Endodermal cell (in vitro differentiated cells): ENCODE measurements at places on chromosomes 4 and X. TPM values are rescaled to one million over a fixed set of nuclear protein-coding genes. Genes with fewer than 3 reads are reported as not detected.

TREX2 gene
- 0.50 and 0.70 TPM in 2 replicates for total RNA-seq

NEUROG2 gene
- total RNA-seq = 0.11 TPM in 1 of 2 replicates, not detected in the other

FRG2 gene
- total RNA-seq = not detected in 3 replicates

PPARGC1A gene
- 10.2 to 13.9 TPM (median 13.4 TPM) in 3 replicates for total RNA-seq

SLC9A6 gene
- total RNA-seq = 11.4 to 15.5 TPM (median 13.6 TPM) in 3 replicates

AGTR2 gene
- not detected in 3 replicates for total RNA-seq

LEF1 gene
- 0.77 to 1.6 TPM (median 1.1 TPM) in 3 replicates for total RNA-seq

C4orf51 gene
- not detected in 3 replicates for total RNA-seq

PAGE2 gene
- not detected in 2 replicates for total RNA-seq

GAGE12J gene
- not detected in 3 replicates for total RNA-seq

TMPRSS11F gene
- not detected in 2 replicates for total RNA-seq

GALNTL6 gene
- 0.71 to 1.1 TPM (median 0.92 TPM) in 3 replicates for total RNA-seq

DCAF12L1 gene
- 1.9 and 2.0 TPM in 2 replicates for total RNA-seq

RBM46 gene
- 1.1 and 1.9 TPM in 2 replicates for total RNA-seq

CLCN4 gene
- total RNA-seq = 3.7 and 4.3 TPM in 2 replicates

SHOX gene
- total RNA-seq = not detected in 3 replicates

TIGD4 gene
- 2.1 and 2.6 TPM in 2 replicates for total RNA-seq

- DNase-seq = no peak
These were observed 1136.9 kb upstream of the PRKX start for GRCh38 chrX:4850312-4850711.

GRCh38 chrX:49675075-49675719 is 20.6 kb downstream of the PAGE1 start:
- no peak for DNase-seq

GRCh38 chr4:123338715-123339114 is 57.9 kb upstream of the SPRY1 start:
- DNase-seq = no peak

GRCh38 chr4:86529436-86529835 is 64.7 kb upstream of the PTPN13 start:
- no peak for DNase-seq

- DNase-seq = no peak
These were observed 170.2 kb downstream of the APBB2 start for GRCh38 chr4:41044165-41044564.

GRCh38 chrX:5829060-5829459 is 399.6 kb downstream of the NLGN4X start:
- DNase-seq = no peak

- peak; percentile 64 for DNase-seq
These were observed 273.0 kb downstream of the ARHGAP24 start for GRCh38 chr4:85747882-85748491.

DNA sequence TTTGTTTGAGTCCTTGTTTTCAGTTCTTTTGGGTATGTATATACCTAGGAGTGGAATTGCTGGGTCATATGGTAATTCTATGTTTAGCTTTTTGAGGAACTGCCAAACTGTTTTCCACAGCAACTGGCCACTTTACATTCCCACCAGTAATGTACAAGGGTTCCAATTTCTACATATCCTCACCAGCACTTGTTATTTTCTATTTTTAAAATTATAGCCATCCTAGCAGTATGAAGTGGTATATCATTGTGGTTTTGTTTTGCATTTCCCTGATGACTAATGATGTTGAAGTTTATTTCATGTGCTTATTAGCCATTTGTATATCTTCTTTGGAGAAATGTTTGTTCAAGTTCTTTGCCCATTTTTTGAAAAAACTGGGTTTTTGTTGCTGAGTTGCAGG is 39.6 kb downstream of the TMEM164 start:
- DNase-seq = no peak

GRCh38 chrX:51334276-51334675 is 1.7 kb downstream of the NUDT10 start:
- no peak for DNase-seq

DNA sequence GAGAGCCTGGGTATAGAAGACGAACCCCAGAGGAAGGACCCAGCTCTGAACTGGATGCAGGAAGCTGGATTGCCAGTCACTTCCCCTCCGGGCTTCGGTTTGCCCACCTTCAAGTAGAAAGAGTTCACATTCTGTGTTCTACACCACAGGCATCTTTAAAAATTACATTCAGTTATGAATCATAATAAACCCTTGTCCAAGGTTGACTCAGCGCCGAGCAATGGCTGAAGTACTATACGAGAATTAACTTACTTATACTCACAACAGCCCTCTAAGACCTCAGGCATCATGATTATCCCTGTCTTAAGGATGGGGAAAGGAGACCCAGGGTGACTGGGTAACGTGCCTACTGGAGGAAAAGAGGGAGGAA is 72.5 kb downstream of the EVC2 start:
- DNase-seq = no peak

- no peak for DNase-seq
These were observed 53.4 kb downstream of the SHROOM3 start for GRCh38 chr4:76488455-76488854.

DNA sequence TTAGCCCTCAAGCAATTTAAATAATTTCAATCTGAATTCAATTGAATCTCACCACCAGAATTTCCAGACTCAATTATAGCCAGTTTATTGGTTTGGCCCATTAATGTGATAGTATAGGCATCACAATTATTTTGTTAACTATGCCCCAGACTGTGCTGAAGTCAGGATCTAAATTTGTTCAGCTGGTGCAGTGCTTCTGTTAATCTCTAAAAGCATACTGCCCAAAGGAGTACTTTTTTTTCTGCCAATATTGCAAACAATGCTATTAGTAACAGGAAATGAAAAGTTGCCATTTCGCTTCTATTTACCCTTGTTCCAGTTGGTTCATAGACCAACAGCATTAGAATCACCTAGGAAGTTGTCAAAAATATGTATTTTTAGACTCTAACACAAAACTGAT is 171.0 kb downstream of the GPM6A start:
- no peak for DNase-seq

DNA sequence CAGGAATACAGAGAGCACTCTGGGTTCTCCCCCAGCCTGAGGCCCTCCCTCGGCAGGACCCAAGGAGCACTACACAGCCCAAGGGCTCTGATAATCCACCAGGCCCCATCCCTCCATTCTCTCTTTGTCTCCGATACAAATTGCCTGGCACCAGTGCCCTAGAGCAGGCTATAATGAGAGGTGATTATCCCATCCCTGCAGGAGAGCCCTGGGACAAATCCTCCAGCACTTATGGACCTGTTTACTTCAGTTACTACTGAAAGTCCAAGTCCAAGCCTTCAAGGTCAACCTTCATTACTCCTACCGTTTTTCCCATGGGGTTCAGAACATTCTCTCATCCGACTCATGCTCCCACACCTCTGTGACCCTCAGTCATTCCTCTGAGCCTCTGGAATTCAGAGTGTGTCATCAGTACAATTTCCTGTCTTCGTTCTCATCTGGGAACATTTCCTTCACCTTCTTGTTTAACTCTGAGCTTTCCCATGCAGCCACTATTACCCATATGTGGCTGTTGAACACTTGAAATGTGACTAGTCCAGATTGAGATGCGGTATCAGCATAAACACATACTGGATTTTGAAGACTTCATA is 299.0 kb downstream of the RAPGEF2 start:
- no peak for DNase-seq

- DNase-seq = no peak
These were observed 311.0 kb downstream of the CENPC start for GRCh38 chr4:67234296-67234695.

GRCh38 chrX:12142661-12143060 is 4.4 kb downstream of the FRMPD4 start:
- no peak for DNase-seq

DNA sequence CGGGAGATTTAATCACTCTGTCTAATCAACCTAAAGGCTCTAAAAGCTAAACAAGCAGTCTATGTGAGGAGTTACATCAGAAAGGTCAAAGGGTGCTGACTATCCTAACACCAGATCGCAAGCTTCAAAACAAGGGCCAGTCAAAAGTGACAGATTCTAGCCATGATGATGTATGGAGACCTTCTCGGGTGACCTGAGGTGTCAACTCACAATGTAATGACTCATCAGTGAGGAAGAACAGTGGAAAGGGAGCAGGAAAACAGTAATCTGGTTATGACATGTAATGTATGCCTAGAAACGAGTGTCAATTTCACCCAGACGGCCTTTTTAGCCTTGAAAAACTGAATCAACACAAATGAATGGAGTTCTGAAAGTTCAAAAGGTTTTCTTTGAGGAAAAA is 375.3 kb downstream of the IDS start:
- DNase-seq = no peak

- no peak for DNase-seq
These were observed at the start of gene TASL for GRCh38 chrX:30577362-30577991. Gene TASL, minus strand, starts transcription at chrX:30577766. Its CDS starts 17,411 bp downstream, at chrX:30560355.

DNA sequence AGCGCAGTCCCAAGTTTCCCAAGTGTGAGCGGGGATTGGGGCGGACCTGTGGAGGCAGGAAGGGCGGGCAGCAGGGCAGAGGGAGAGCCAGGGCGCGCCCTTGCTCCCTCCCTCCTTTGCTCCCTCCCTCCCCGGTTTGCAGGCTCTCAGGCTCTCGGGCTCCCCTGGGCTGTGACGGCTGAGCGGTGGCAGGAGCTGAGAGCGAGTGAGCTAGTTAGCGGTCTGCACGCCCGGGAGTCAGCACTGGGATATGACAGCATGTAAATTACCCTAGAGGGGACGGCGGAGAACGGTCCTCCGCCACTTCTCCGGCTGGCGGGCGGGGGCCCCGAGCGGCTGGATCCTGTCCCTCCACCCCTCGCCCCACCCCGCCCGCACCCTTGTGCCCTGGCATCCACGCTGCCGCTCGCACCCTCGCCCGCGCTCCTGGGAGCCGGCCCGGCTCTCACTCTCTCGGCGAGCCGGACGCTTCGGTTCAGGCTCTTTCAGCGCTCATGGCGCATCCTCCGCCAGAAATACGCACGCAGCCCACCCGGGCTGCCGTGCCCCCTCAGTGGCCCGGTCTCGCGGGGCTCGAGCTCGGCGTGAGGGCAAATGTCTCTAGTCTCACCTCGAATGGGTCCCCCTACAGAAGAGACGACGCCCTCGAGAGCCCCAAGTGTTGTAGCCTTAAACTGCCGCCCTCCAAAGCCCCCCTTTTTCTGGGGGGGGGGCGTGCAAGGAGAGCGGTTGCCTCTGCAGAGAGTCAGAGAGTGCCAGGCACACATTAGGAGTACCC is at the start of gene TSC22D3:
Gene TSC22D3 (minus strand): TSS at position 54 of the 778 bp plus-strand sequence. CDS start 368 bp downstream, outside the sequence.
- DNase-seq = peak; percentile 93

DNA sequence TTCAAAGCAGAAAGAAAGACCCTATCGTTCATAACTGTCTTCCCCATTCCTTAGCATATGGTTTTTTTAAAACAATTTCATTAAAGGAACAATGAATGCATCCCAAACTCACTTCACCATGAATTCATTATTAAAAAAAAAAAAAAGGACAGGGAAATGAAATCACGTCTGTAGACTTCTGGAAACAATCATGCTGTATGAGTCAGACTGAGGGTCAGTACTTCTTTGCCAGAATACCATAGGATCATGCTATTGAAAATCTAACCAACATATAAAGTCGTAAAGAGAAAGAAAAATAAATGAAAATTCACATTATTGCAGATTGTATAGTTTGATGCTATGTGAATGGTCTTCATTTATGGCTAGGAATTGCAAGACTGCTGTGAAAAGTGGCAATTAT is 144.4 kb downstream of the PCDH18 start:
- DNase-seq = no peak

GRCh38 chrX:10619425-10620046 is 849 bp downstream of the MID1 start:
- no peak for DNase-seq

DNA sequence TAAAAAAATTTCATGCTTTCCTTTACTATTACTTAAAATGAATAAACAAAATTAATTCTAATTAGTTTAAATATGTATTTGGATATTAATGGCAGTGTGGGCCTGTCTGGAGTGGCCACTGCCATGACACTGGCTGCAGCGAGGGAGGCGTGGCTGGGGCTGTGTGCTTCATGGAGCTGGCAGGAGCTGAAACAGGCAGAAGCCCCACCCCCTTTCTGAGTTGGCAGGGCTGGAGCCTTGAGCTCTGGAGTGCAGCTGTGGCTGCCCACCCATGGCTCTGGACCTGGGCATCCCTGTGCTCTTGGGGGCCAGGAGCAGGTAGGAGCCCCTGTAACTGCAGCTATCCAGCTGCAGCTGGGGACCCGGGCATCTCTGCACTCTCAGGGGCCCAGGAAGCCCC is 8.2 kb upstream of the HSD17B11 start:
- DNase-seq = peak; percentile 57

GRCh38 chr4:33054161-33054560 is 2334.0 kb downstream of the PCDH7 start:
- no peak for DNase-seq

DNA sequence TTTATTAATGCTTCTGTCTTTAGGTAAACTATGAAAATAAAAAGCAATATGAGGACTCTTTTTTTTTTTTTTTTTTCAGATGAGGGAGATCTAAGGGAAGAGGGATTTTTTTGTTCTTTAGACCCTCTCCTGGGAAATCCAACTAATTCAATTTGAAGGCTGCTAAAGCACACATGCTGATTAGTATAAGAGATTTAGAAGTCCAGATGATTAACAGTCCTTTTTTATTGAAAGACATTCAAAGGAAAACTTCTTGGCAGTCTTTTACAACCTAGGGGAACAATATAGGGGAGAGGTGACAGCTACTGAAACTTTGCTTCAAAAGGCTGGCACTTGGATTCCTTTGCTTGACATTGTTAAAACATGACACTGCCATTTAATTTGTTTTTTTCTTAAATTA is 602.5 kb downstream of the RAPGEF2 start:
- DNase-seq = no peak

- DNase-seq = no peak
These were observed 159.6 kb downstream of the TET2 start for GRCh38 chr4:105306158-105306781.

DNA sequence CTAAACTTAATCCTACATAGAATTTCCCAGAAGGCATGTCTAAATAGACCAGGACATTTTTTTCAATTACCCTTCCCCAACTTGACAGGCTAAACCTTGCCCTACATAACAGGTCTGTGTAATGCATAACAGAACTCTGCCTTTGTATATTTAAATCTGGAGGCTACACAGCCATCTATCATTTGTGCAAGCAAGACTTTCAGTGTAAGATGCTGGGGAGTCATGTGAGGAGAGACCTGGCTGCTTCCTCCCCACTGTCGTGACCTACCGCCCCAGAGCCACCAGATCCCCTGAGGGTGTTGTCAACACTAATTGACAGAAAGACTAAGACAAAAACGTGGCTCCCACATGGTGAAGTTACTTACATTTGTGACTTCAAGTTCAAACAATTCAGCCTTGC is 342.2 kb downstream of the PPARGC1A start:
- no peak for DNase-seq

GRCh38 chrX:100447655-100448397 is 37.8 kb upstream of the PCDH19 start:
- peak; percentile 85 for DNase-seq

DNA sequence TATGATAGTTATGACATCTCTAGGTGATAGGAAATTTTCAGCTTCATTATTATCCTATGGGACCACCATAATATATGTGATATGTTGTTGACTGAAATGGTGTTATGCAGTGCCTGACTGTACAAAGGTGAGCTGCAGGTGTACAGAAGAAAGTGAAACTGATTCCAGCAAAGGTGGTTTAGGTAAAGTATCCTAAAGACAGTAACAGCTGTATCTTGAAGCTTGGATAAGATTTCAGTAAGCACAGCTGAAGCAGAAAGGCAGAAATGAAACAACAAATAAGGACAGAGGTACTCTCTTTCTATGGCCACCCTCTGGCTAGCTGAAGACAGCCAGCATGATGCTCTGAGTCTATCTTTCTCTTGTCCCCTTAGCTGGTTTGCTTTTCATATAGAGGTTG is 30.0 kb upstream of the PGK1 start:
- no peak for DNase-seq
